ENCODE measurements at places on chromosomes 5 and 9. TPM values are rescaled to one million over a fixed set of nuclear protein-coding genes. Genes with fewer than 3 reads are reported as not detected.

GRCh38 chr9:121115466-121115865, 40.7 kb downstream of the CNTRL start:
- H3K27me3 ChIP-seq: no peaks in the 10 kb centered on the region
- no peak overlapping the region for H3K4me3 ChIP-seq
- H3K36me3 ChIP-seq: peaks cover 39% of the 10 kb centered on the region
- peaks cover 11% of the 10 kb centered on the region for H3K4me1 ChIP-seq
- H3K27ac ChIP-seq: peak overlapping the region; percentile 35

DNA sequence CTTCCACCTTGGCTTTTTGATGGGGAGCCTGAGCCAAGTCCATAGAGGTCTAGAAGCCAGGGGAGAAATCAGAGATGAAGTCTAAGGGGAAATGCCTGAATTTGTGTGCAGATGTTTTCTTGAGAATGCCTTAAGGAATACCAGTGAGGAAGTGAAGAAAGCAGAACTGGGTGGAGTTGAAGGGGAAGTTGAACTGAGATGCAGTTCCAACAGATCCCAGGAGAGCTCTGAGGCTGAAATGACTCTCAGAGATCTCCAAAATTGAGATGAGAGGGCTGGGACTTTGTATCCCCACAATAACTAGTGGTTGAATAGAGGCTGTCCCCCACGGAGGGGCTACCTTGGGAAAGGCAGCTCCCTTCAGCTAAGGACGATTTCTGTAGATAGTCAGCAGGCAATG, 197.1 kb downstream of the ZNF462 start:
- no peak overlapping the region for H3K27ac ChIP-seq
- no peaks in the 10 kb centered on the region for H3K4me1 ChIP-seq
- peaks cover 2% of the 10 kb centered on the region for H3K27me3 ChIP-seq
- no peak overlapping the region for H3K4me3 ChIP-seq

- H3K4me3 ChIP-seq: no peak overlapping the region
- no peaks in the 10 kb centered on the region for H3K27me3 ChIP-seq
- H3K4me1 ChIP-seq: no peaks in the 10 kb centered on the region
- no peak for DNase-seq
- H3K27ac ChIP-seq: no peak overlapping the region
- no peaks in the 10 kb centered on the region for H3K36me3 ChIP-seq
Observed at GRCh38 chr9:8143677-8144076, 344.1 kb upstream of the DMAC1 start.

GRCh38 chr5:106766916-106767315, 903.8 kb downstream of the EFNA5 start:
- H3K27me3 ChIP-seq: no peaks in the 10 kb centered on the region
- H3K4me1 ChIP-seq: no peaks in the 10 kb centered on the region
- H3K27ac ChIP-seq: no peak overlapping the region
- no peak overlapping the region for H3K4me3 ChIP-seq

DNA sequence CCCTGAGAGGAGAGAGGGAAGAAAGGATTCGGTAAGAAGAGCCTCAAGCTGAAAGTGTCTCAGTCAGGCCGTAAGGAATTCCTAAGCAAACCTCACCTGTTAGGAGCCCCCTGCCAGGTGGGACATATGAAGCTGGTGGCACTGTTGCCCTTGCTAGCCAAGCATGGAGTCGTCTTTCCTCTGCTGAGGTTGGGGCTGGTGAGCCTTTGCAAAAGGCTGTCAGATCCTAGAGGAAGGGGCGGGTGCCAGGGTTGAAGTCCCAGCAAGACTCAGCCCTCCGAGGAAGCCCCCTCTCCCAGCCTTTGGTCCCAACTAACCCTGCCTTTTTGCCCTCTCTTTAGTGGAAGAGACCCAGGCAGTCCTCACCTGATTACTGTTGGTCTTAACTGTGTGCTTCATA, 5.5 kb upstream of the SMIM32 start:
- no peak overlapping the region for H3K27ac ChIP-seq
- no peaks in the 10 kb centered on the region for H3K4me1 ChIP-seq
- no peak overlapping the region for H3K4me3 ChIP-seq
- no peak for DNase-seq

Gene SPATA31E1
- not detected for total RNA-seq

Gene CER1
- total RNA-seq: not detected

Gene PCDHA12
- not detected for total RNA-seq

DNA sequence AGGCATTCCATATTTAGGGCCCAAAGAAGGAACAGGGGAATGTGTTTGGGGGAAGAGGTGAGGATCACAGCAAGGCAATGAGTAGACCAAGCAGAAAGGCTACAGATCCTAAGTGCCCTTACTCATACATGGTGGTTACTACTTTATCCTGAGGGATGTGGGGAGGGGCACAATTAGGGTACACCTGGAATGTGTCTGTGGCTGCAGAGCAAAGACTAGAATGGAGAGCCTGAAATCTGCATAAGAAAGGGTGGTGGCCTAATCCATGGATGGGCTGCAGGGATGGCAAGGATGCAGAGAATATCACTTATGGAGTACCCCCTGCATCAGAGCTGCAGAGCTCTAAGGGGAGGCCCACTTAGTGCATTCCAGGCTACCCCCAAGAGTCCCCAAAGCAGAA, 352.6 kb upstream of the TRPC7 start:
- no peak for DNase-seq
- H3K36me3 ChIP-seq: no peaks in the 10 kb centered on the region
- no peak overlapping the region for H3K4me3 ChIP-seq
- no peaks in the 10 kb centered on the region for H3K27me3 ChIP-seq

- no peak overlapping the region for H3K4me3 ChIP-seq
- no peak for DNase-seq
- no peaks in the 10 kb centered on the region for H3K36me3 ChIP-seq
- H3K4me1 ChIP-seq: peaks cover 10% of the 10 kb centered on the region
- no peak overlapping the region for H3K27ac ChIP-seq
- peaks cover 70% of the 10 kb centered on the region for H3K27me3 ChIP-seq
Observed at GRCh38 chr9:132127888-132128534, 33.8 kb upstream of the NTNG2 start.

Gene CRAT
- total RNA-seq: 11.8 TPM

Gene C9
- not detected for total RNA-seq

DNA sequence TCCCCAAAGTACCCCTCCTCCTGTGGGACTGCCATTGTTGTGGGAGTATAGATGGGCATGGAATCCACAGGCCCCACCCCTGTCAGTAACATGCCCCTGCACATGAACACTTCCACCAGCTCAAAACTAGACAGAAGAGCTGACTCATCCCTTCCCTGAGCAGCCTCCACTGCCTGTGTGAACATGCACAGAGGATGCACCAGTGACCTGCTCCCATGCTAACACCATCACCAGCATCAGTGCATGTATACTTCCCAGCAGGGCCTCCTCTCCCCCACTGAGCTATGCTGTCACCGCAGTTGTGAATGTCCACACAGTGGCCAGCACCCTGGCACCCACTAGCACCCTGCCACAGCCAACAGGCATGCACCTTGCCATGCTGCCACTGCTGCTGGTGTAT, 939.8 kb downstream of the EFNA5 start:
- no peaks in the 10 kb centered on the region for H3K36me3 ChIP-seq
- H3K4me1 ChIP-seq: no peaks in the 10 kb centered on the region
- no peak overlapping the region for H3K27ac ChIP-seq
- H3K4me3 ChIP-seq: no peak overlapping the region
- no peaks in the 10 kb centered on the region for H3K27me3 ChIP-seq

DNA sequence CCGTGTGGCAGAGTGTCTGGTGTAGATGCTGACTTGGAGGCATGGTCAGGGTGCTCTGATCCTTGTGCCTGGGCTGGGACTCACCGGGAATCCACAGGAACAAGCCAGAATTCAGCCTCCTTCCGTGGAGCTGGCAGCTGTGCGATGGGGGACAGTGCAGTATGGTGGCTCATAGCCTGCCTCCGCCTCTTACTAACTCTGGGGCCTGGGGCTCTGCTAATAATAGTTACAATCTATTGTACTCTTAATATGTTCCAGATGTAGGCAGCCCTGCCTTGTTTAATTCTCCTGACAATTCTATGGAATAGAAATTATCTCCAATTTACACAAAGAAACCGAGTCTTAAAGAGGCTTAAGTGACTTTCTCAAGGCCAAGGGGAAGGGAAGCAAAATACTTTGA, 77.6 kb downstream of the PCDH1 start:
- H3K27me3 ChIP-seq: peaks cover 16% of the 10 kb centered on the region
- H3K4me3 ChIP-seq: no peak overlapping the region
- DNase-seq: no peak

Gene ITK
- total RNA-seq: 229 TPM

Gene PCDHGA10
- not detected for total RNA-seq

DNA sequence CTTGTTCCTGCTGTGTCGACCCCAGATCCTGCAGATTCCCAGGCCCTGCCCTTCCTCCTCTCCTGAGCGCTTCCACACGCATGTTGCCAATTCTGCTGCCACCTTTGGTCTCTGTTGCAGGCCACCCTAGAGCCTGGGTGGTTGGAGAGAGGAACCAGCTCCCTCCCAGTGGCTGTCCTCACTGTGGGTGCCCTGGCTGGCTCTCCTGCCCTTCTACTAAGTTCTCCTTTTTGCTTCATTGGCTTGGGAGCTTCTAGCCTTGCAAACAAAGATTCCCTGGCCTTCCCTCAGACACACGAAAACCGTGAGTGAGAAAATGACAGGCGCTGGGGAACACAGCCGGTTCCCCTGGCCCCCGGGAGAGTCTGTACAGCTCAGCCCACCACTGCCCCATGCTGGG, 14.2 kb upstream of the NCS1 start:
- H3K4me1 ChIP-seq: peaks cover 3% of the 10 kb centered on the region
- H3K4me3 ChIP-seq: no peak overlapping the region
- no peak for DNase-seq
- H3K27me3 ChIP-seq: no peaks in the 10 kb centered on the region

Gene RLN2
- total RNA-seq: 5.5 TPM

DNA sequence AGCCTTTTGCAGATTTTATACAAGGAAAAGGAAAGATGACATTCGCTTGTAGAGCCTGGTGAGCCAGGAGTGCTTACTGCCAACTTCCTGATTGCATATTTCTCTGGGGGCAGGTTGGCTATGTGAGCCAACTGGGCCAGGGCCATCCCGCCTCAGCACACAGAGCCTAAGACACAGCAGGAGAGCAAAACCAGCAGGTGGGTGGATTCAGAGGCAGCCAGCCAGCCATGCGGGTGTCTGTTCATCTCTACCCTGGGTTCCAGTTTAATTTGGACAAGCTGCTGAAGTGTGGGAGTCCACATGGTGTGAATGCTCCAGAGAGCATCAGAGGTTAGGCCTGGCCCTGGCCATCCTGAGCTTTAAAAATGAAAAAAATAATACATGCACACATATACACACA, 291.4 kb downstream of the ARHGEF28 start:
- H3K36me3 ChIP-seq: no peaks in the 10 kb centered on the region
- H3K27ac ChIP-seq: no peak overlapping the region
- H3K4me3 ChIP-seq: no peak overlapping the region
- H3K4me1 ChIP-seq: no peaks in the 10 kb centered on the region

DNA sequence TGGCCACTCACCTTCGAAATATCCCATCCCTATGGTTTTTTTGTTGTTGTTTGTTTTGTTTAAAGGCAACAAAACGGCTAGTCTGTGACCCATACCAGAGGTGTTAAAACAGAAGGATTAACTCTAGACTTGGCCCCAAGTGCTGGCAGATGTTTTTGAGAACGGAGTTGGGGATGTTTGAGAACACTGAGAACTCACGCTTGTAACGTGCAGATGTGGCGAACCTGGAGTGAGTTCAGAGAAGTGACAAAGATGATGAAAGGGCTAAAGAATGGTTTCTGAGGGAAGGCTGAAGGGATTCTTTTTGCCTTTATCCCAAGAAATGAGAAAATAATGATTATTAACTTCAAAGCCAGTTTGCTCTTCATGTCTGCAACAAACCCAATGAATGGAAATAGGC, 286.5 kb downstream of the ZNF608 start:
- H3K36me3 ChIP-seq: no peaks in the 10 kb centered on the region
- no peaks in the 10 kb centered on the region for H3K4me1 ChIP-seq
- no peaks in the 10 kb centered on the region for H3K27me3 ChIP-seq
- H3K27ac ChIP-seq: no peak overlapping the region

DNA sequence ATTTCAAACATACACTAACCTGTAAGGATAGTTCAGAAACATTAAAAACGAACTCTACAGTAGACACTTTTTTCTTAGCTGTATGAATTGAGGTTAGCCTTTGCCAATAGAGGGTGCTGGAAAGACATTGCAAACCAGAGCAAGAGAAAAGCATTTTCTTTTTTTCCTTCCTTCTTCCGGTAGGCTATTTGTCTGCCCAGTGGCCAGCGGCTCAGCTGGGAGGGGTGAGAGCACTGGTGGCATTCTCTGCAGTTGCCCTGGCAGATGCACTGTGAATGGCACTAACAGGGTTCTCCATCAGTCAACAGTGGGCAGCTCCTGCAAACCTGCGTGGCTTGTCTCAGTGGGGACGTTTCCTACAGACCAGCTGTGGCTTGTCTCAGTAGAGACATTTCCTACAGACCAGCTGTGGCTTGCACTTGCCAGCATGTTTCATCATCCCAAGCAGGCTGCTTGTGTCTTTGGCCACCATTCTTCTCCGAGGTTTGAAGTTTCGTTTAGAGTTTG, 984.5 kb upstream of the CDH18 start:
- DNase-seq: no peak
- H3K27ac ChIP-seq: no peak overlapping the region
- no peak overlapping the region for H3K4me3 ChIP-seq
- no peaks in the 10 kb centered on the region for H3K27me3 ChIP-seq
- H3K4me1 ChIP-seq: no peaks in the 10 kb centered on the region

Gene DRD1
- not detected for total RNA-seq

GRCh38 chr5:107472620-107473064, 198.1 kb downstream of the EFNA5 start:
- H3K27ac ChIP-seq: no peak overlapping the region
- H3K36me3 ChIP-seq: no peaks in the 10 kb centered on the region
- H3K4me3 ChIP-seq: no peak overlapping the region
- DNase-seq: no peak
- peaks cover 2% of the 10 kb centered on the region for H3K27me3 ChIP-seq

DNA sequence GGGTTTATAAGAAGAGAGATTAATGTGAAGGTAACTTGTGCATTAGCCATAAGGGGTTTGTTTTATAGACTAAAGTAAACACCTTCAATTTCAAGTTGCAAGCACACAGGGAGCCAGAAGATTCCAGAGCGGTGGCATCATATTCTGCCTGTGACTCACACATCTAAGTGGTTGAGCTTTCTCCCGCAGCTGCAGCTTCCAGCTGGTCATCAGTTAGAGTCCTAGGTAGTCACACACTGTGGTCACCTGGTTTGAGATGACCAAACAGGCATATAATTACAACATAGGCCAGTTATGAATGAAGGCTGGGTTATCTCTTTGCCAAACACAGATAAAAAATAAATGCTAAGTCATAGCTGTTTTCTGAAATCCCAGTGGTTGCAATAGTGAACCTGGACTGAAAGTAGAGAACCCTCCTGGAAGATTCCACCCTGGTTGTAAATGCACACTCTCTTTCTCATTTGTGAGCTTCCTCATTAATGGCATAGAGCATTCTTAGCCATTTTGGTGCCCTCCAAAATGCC, 171.3 kb downstream of the GDNF start:
- no peak for DNase-seq
- H3K4me3 ChIP-seq: no peak overlapping the region
- H3K36me3 ChIP-seq: peaks cover 6% of the 10 kb centered on the region
- H3K27ac ChIP-seq: no peak overlapping the region
- H3K4me1 ChIP-seq: peaks cover 16% of the 10 kb centered on the region

Measured in activated CD8-positive, alpha-beta T cell treated with anti-CD3 and anti-CD28 coated beads for 36 hours (primary cell).